ENCODE measurements at places on chromosomes 12 and 14. TPM values are rescaled to one million over a fixed set of nuclear protein-coding genes. Genes with fewer than 3 reads are reported as not detected.

DNA sequence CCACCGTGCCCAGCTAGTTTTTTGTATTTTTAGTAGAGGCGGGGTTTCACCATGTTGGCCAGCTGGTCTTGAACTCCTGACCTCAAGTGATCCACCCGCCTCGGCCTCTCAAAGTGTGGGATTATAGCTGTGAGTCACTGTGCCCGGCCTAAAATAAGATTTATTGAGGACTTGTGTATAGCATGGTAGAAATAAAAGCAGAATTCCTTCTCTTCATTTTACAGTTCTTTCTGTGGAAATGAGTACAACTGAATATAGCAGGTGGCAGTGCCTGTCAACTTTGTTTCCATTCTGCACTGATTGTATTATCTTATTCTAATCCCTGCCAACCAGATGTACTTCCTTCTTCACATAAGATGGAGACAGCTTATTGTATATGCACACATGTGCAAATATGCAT is 41.0 kb downstream of the DIP2B start:
- H3K4me3 ChIP-seq = no peak overlapping the region
- H3K27ac ChIP-seq = no peak overlapping the region
- H3K36me3 ChIP-seq = no peaks in the 10 kb centered on the region
- peaks cover 22% of the 10 kb centered on the region for H3K4me1 ChIP-seq
- no peak for DNase-seq

Gene GNS
- total RNA-seq = 44.7 TPM

DNA sequence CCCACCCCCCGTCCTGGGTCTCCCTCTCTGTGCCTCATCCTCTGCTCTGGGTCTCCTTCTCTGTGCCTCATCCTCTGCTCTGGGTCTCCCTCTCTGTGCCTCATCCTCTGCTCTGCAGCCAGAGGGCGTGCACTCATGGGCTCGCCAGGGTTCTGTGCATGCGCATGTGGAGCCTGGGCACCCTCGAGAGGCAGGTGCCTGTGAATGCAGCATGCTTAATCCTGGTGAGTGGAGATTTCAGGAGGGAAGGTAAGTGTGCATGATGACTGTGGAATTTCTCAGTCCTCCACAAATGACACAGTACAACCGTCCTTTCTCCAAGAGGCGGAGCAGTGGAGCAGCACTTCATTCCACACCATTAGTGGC is 65.2 kb downstream of the EP400 start:
- no peaks in the 10 kb centered on the region for H3K4me1 ChIP-seq
- no peaks in the 10 kb centered on the region for H3K27me3 ChIP-seq
- DNase-seq = no peak

DNA sequence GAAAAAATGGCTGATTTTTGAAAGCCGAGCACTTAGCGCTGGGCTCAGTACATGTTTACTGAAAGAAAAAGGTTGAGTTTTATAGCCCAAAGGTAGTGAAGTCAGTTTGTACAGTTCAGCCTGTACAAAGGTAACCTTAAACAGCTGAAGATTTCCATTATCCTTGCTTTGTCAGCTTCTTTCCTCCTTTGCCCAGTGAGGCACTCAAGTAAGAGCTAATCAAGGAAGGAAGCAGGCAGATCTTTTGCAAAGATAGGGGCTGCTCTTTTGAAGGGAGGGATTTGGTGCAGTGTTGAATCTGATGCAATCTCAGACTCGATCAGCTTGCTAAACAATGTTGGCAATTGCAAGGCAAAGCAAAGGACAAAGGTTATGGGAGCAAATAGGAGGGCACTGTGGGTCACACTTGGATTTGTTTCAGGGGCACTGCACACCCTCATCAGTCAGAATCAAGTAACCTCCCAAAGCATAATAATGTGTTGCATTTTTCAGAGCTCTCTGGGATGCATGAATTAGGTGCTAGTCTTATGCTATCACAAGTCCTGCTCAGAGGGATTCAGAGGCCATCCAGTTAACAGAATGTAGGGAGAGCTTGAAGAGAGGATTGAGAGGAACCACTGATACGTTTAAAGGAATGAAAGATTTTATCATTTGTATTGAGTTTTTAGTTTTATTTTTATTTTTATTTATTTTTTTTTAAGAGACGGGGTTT is 44.4 kb downstream of the ANO6 start:
- H3K36me3 ChIP-seq = no peaks in the 10 kb centered on the region
- no peak overlapping the region for H3K27ac ChIP-seq
- no peaks in the 10 kb centered on the region for H3K27me3 ChIP-seq
- no peak for DNase-seq

Gene DIP2B
- 9.1 TPM for total RNA-seq

DNA sequence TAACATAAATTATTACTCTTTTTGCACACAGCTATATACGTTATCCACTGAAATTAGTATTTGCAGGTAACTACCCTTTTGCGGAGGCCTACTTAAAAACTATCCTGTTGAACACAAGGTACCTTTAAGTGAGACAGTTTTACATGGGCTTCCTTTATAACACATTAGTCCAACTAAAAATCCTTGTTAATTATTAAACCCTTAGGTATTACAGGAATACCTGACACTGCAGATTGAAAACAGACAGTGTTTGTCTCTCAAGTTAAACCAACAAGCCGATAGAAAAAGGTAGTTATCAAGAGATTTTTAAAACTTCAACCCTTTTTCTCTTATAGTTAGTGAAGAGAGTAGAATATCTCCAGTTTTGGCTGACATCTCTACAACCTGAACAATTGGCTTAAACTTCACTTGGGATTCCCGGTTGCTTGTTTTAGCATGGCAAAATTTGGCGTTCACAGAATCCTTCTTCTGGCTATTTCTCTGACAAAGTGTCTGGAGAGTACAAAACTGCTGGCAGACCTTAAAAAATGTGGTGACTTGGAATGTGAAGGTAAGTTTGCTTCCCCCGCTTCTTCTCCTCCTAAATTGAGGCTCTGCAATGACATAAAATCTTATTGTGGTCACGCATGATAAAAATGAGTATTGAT is at the start of gene MIA2:
Gene MIA2, plus strand, starts transcription at position 236 of the 647 bp plus-strand sequence. Its CDS starts 200 bp downstream, at position 436.
- no peak for DNase-seq
- H3K4me3 ChIP-seq = no peak within 1 kb of the TSS
- no peaks in the 10 kb centered on the region for H3K36me3 ChIP-seq
- no peaks in the 10 kb centered on the region for H3K27me3 ChIP-seq
- H3K4me1 ChIP-seq = peaks cover 4% of the 10 kb centered on the region

DNA sequence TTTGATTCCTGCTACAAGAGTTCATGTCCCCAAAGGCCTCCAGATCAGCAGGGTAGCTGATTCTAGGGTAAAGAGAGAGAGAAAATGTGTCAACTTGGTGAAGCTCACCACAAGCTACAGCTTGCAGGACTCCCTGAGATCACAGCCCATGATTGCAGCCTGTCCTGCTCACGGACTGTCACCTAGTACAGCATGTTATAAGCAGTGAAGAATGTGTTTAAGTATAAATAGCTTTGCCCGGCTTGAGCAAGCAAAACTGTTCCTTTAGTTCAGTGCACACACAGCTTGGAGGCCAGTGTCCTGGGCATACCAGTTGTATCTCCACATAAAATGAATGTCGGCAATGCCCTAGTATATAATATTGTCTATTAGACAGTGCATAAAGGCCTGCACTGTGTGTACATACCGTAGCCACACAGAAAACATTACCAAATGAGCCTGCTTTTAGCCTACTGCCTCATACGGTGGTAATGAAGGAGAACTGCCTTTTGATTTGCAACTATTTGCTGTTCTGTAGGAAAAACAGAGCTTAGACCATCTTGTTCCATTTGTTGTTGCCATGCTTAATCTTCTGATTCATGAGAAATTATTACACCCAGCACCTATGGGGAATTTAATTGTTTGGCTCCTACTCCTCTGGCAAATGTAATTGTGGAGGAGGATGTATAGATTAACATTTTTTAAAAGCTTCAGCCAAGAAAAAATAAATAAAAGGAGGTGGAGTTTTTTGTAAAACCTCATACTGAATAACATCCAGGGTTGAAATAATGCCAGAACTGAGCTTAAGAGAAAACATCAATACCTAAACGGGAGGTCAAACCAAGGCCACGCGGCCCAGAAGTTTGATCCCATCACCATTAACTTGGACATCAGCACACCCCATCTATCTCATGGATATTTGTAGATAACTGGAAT is 108.1 kb upstream of the G2E3 start:
- H3K4me3 ChIP-seq = no peak overlapping the region
- H3K27me3 ChIP-seq = no peaks in the 10 kb centered on the region
- DNase-seq = no peak
- peaks cover 5% of the 10 kb centered on the region for H3K4me1 ChIP-seq
- no peaks in the 10 kb centered on the region for H3K36me3 ChIP-seq

- H3K4me1 ChIP-seq = no peaks in the 10 kb centered on the region
- H3K4me3 ChIP-seq = no peak overlapping the region
These were observed 14.7 kb downstream of the ISCA2 start for GRCh38 chr14:74508292-74508731.

- H3K27me3 ChIP-seq = no peaks in the 10 kb centered on the region
- no peak overlapping the region for H3K27ac ChIP-seq
- no peak overlapping the region for H3K4me3 ChIP-seq
- DNase-seq = no peak
- H3K4me1 ChIP-seq = no peaks in the 10 kb centered on the region
These were observed 857.8 kb downstream of the C12orf50 start for GRCh38 chr12:87171356-87171755.

DNA sequence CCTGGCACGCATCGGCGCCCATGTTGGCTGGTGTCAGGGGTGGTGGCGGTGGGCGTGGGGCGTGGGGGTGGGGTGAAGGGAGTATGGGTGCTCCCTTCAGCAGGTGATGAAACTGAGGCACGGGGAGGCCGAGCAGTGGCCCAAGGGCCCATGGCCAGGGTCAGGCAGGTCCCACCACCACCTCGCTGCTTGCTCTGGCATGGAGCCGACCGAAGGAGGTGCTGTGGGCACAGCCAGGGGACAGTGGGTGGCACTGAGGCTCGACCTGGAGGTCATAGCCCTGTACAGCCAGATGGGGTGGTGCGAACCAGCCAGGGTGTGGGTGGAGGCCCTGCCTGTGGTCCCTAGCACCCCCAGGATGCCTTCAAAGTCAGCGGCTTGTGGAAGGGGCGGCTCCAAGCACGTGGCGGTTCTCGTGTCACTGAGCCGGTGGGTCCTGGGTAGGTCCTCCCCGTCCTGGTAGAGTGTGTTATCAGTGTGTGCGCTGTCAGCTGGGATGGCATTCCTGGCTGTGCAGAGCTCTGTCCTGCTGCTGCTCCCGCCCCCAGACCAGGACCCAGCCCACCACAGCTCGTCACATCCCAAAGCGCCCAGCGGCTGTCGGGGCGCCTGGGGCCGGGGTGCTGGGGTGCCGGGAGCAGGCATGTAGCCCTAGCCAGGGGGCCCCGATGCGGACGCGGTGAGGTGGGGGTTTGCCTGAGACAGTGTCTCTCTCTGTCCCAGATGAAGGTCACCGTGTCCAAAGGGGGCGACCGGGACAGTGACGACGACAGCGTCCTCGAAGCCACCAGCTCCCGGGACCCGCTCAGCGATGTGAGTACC is 35.3 kb downstream of the FBRSL1 start:
- no peaks in the 10 kb centered on the region for H3K36me3 ChIP-seq
- H3K27ac ChIP-seq = no peak overlapping the region
- peaks cover 4% of the 10 kb centered on the region for H3K4me1 ChIP-seq
- no peak for DNase-seq
- no peak overlapping the region for H3K4me3 ChIP-seq
- no peaks in the 10 kb centered on the region for H3K27me3 ChIP-seq

DNA sequence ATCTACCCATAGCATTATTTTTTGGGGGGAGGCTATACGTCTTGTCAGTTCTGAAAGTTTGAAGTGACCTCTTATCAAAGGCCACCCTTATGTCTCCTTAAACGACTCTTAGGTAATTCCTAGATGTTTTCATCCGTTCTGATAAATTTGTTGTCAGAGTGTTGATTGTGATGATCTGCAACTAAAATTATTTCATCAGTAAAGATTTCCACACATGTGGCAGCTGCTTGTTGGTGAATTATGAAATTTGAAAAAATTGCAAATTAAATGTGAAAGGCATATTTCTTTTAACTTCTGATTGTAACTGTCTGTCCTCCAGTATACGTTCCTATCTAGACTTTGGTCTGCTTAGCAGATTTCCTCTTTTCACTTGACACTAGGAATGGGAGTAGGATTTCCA is 1.4 kb downstream of the ADIPOR2 start:
- DNase-seq = no peak
- peak overlapping the region; percentile 97 for H3K27ac ChIP-seq
- no peaks in the 10 kb centered on the region for H3K36me3 ChIP-seq
- H3K4me1 ChIP-seq = peaks cover 41% of the 10 kb centered on the region
- no peaks in the 10 kb centered on the region for H3K27me3 ChIP-seq
- H3K4me3 ChIP-seq = peak overlapping the region; percentile 99

Gene VRK1
- total RNA-seq = 2.5 TPM

GRCh38 chr12:67442896-67443295 is 173.7 kb downstream of the CAND1 start:
- H3K4me3 ChIP-seq = peak overlapping the region; percentile 56
- no peak for DNase-seq
- H3K27ac ChIP-seq = peak overlapping the region; percentile 84
- H3K36me3 ChIP-seq = no peaks in the 10 kb centered on the region

Gene SMCO2
- total RNA-seq = not detected

Gene RIC8B
- 10.5 TPM for total RNA-seq

Data from psoas muscle (tissue), 8 donors.